ENCODE measurements at places on chromosomes 3 and 15.
A peak's percentile ranks its signal among the peaks of the same experiment; 100 is the strongest.

GRCh38 chr3:53841296-53841695, 4.9 kb downstream of the CHDH start:
- DNase-seq, result no peak

- no peak for DNase-seq
Measured at GRCh38 chr3:66018057-66019033, 20.4 kb downstream of the MAGI1 start.

GRCh38 chr3:8579943-8580342, 64.7 kb downstream of the SSUH2 start:
- DNase-seq, result no peak

DNA sequence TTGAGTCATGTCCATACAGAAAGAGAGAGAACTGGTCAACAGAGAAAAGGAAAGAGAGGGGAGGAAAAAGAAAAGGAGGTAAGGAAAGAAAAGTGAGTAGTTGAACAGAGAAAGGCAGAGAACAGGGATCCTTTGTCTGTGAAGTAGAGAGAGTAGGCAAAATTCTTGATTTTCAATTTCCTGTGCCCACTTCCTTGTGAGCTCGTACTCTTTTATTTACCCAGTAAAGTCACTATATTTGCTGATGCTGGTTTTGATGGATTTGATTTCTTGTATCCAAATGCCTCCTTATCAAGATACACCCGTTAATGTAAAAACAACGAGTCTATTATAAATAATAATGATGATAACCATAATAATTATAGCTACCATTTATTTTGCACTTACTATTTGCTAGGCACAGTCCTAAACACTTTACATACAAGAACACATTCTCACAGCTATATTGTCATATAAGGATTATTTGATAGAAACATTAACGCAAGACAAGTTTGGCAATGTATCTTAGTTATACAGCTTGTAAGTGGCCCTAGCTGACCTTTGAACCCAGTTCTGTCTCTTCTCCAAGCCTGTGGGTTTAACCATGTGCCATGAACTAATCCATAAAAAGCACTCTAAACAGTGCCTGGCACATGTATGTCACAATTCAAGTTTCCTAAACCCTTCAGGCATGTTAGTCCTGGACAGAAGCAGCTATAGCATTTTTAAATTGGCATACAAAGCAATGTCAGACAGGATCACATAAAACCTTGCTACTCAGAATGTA, 6.7 kb upstream of the P2RY1 start:
- no peak for DNase-seq

DNA sequence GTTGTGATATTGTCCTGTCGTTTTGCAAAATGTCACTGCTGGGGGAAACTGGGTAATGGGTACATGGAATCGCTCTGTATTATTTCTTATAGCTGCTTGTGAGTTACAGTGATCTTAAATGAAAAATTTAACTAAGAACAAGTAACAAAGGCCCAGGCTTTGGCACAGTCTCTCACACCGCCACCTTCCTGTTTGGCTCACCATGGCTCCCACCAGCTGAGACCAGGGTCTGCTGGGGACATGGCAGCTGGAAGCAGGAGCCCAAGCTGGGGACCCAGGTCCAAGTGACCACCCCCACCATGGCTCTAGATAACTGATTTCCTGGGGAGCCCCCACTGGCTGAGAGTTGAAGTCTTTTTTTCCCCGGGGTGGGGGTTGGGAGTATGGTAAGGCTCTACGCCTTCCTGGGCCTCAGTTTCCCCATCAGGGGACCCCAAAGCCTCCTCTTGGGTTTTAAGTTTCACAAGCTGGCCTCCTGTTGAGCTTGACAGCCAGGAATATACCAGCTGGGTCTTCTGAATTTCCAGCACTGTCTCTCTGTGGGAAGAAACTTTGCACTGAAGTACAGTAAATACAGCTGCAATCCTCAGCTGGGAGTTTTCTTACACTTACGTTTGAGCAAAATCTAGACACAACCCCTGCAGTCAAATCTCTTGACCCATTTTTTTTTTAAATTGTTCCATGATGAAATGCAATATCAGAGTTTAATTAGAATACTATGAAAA, 26.1 kb downstream of the ABTB1 start:
- no peak for DNase-seq

GRCh38 chr3:16113704-16114103, 60.8 kb upstream of the GALNT15 start:
- peak; percentile 67 for DNase-seq

- DNase-seq, result no peak
Measured at GRCh38 chr3:33941804-33942203, 143.4 kb downstream of the PDCD6IP start.

- no peak for DNase-seq
Measured at GRCh38 chr3:42707620-42708355, 5.2 kb upstream of the HHATL start.

- DNase-seq, result no peak
Measured at GRCh38 chr3:188000361-188000861, 153.5 kb upstream of the LPP start.

- no peak for DNase-seq
Measured at GRCh38 chr3:193902607-193903511, 233.1 kb upstream of the HES1 start.

GRCh38 chr3:122123850-122124249, 59.6 kb upstream of the CASR start:
- DNase-seq, result no peak

All from AG09309 (cell line).